ENCODE measurements at places on chromosomes 2 and 18.

GRCh38 chr2:76491503-76491902, 780.8 kb upstream of the GCFC2 start:
- no peak for DNase-seq

- DNase-seq = no peak
Observed at GRCh38 chr18:2976218-2977132, 36.5 kb downstream of the LPIN2 start.

- no peak for DNase-seq
Observed at GRCh38 chr18:74748809-74749208, 151.1 kb downstream of the ZNF407 start.

DNA sequence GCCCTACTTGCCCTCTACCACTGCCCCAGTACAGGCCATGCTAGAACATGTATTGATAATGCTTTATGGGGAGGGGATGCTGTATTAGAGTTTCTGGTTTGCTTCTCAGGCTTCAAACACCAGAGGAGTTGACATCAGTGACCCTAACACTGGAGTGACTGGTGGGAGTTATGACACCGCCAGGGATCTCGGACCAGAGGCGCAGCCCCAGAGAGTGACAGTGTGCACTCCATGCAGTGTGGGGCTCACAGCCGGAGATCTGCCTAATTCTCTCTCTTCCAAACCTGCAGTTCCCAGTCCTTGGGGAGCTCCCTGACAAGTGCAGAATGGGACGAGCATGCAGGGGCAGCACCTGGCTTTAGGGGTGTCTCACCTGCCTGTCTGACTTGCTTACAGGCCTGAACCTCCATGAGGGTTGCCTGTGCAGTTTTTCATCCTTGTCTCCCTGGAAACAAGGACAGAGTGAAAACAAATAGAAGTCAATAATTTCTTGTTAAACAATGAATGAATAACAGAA, 244.9 kb upstream of the MYT1L start:
- DNase-seq = no peak

DNA sequence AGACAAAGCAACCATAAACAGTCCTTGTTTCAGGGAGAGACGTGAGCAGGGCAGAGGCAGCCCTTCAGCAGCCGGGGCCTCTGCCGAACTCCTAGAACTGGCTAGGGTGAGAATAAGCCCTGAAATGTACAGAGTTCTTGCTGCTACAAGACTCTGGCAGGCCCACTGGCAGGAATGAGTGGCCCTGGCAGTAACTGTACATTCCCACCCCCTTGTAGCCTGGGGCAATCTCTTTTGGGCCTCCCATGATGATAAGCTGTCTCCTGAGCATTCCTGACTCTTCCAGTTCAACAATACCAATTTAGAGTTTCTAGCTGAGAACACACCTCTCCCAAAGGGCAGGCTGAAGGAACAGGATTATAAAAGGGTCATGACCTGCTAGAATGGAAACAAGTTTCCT, 54.3 kb downstream of the HAUS1 start:
- DNase-seq = no peak

GRCh38 chr2:195586062-195586714, 70.8 kb upstream of the SLC39A10 start:
- DNase-seq = no peak

- DNase-seq = no peak
Observed at GRCh38 chr2:88011011-88011410, 5.3 kb downstream of the RNU2-63P start.

- no peak for DNase-seq
Observed at GRCh38 chr2:9805435-9806297, 37.6 kb upstream of the TAF1B start.

Data from CD4-positive, alpha-beta memory T cell (primary cell).